ENCODE measurements at places on chromosomes 1 and 21.

- no peaks in the 10 kb centered on the region for H3K4me1 ChIP-seq
- no peaks in the 10 kb centered on the region for H3K36me3 ChIP-seq
- H3K4me3 ChIP-seq: no peak overlapping the region
- no peak overlapping the region for H3K27ac ChIP-seq
Measured at GRCh38 chr1:30787856-30788495, 30.4 kb upstream of the LAPTM5 start.

DNA sequence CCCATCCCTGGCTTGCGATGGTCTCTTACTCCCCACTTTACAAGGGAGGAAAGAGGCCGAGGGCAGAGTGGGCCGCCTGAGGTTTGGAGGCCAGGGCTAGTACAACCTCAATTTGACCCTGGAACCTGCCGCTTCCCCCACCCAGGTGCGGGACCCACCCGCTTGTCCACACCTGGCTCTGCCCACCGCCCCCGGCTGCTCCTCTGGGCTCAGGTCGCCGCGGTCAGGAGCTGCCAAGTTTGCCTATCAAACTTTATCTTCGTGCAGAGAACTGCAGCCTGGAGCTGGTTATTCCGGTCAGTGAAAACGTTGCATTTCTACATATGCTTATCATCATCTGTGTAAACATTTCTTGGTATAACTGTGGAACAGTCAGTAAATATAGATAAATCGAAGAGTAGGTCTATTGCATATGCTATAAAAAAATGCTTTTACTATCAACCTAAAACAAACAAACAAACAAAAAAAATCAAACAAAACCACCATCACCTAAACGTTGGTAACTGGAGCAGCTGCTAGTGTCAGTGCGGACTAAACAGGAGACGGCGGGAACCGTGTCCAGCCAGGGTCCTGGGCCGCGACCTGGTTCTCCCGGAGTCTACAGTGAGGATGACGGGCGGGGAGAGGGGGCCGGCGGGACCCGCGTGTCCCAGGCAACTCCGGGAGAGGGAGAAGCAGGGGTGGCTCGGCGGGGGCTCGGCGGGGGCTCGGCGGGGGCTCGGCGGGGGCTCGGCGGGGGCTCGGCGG lies 906 bp upstream of the ADARB1 start:
- peak overlapping the region; percentile 84 for H3K27ac ChIP-seq
- no peaks in the 10 kb centered on the region for H3K36me3 ChIP-seq
- H3K27me3 ChIP-seq: no peaks in the 10 kb centered on the region
- peaks cover 33% of the 10 kb centered on the region for H3K4me1 ChIP-seq
- no peak for DNase-seq

GRCh38 chr1:40312238-40313205 lies 4.6 kb downstream of the COL9A2 start:
- no peaks in the 10 kb centered on the region for H3K36me3 ChIP-seq
- no peak overlapping the region for H3K27ac ChIP-seq
- H3K4me1 ChIP-seq: no peaks in the 10 kb centered on the region
- H3K4me3 ChIP-seq: no peak overlapping the region
- H3K27me3 ChIP-seq: no peaks in the 10 kb centered on the region
- DNase-seq: no peak

- H3K27ac ChIP-seq: no peak overlapping the region
- no peaks in the 10 kb centered on the region for H3K4me1 ChIP-seq
- no peaks in the 10 kb centered on the region for H3K36me3 ChIP-seq
- no peak overlapping the region for H3K4me3 ChIP-seq
- DNase-seq: no peak
Measured at GRCh38 chr21:26280775-26281174, 110.2 kb upstream of the APP start.

DNA sequence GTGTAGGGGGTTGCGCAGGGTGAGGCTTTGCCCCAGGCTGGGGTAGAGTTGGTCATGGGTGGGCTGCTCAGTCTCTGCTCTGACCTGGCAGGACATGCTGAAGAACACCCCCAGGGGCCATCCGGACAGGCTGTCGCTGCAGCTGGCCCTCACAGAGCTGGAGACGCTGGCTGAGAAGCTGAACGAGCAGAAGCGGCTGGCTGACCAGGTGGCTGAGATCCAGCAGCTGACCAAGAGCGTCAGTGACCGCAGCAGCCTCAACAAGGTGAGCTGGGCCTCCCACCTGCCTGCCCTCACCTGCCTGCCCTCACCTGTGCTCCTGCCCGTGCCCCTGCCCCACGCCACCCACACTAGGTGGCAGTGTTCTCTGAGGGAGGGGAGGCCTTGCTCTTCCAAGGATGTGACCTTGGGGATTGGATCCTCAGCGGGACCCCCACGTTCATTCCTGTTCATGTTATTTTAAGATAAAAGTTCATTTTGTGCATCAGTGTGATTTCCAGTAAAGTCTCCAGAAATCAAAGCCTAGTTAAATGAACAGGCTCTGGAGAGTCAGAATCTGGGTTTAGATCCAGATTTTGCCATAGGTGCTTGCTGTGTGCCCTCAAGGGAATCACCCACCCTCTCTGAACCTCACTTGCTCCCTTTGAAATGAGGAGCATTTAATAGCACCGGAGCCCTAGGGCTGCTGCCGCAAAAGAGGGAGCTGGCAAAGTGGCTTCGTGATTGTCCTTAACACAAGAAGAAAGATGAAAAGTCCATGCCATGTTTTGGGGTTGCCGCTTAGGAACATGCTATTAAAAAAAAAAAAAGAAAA lies 87.9 kb downstream of the ARHGEF10L start:
- H3K27ac ChIP-seq: peak overlapping the region; percentile 96
- no peak for DNase-seq
- H3K27me3 ChIP-seq: no peaks in the 10 kb centered on the region
- no peaks in the 10 kb centered on the region for H3K4me1 ChIP-seq
- no peak overlapping the region for H3K4me3 ChIP-seq
- H3K36me3 ChIP-seq: peaks cover 62% of the 10 kb centered on the region

DNA sequence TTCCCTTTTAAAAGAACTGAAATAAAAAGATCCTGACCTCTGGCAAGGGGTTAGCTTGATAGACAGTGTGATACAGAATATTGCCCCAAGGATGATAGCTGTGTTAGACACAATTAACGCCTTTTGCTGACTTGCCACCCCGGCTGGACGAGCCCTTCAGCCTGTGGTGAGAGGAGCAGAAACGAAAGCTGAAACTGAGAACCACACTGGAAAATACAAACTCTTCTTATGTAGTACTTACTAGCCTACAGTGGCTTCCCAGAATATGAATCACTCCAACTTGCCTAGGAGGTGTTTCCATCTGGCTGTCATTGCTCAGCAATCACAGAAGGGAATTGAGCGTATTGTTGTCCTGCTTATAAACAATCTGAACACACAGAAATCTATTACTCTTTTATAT lies 22.9 kb downstream of the SAMSN1 start:
- H3K4me1 ChIP-seq: no peaks in the 10 kb centered on the region
- H3K36me3 ChIP-seq: no peaks in the 10 kb centered on the region
- no peak overlapping the region for H3K4me3 ChIP-seq
- H3K27ac ChIP-seq: no peak overlapping the region
- DNase-seq: no peak
- H3K27me3 ChIP-seq: no peaks in the 10 kb centered on the region

DNA sequence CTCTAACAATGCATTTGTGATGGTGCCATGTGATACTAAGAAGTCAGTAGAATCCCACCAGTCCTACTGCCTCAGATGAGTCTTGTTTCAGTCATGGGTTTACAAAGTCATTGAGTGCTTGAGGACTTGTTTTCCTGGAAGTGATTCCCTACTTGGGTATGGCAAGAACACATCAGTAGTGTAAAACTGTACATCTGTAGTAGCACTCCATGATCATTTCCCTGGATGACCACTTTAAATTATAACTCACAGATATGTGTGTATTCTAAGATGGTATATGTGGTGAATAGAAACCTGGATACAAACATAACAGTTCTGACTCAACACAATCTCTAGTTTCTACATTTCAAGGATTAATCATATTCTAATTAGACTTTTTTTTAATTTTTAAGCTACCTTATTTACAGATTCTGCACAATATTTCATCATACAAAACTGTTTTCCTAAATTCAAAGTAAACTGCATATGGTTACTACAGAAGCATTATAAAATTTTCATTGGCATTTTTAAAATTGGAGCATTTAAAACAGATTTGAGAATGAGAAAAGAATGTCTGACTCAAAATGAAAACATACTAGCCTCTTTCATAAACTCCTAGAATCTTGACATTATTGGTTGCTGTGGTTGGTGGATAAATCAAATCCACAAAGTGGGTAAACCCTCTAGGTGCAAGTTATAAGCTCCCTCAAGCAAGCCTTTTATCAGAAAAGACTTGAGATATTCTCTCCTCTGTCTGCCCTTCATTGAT lies 6.8 kb upstream of the PSMG1 start:
- H3K4me3 ChIP-seq: no peak overlapping the region
- H3K27ac ChIP-seq: no peak overlapping the region
- H3K4me1 ChIP-seq: peaks cover 19% of the 10 kb centered on the region
- no peak for DNase-seq

DNA sequence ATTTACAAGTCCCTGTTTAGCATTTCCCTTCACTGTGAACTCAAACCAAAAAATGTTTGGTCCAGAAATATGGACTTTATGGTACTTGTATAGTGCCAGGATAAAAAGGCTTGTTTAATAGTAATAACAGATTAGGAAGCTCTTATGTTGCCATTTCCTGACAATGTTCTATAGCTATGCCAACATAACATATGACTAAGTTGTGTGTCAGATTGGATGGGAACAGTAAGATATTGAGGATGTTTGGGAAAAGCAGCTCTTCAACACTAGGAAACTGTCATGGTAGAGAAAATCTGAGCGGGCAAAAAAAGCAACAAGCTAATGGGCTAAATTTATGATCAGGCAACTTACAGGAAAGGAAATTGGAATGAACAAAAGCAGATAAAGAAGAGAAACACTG lies 287.1 kb upstream of the ADGRL4 start:
- no peaks in the 10 kb centered on the region for H3K36me3 ChIP-seq
- DNase-seq: no peak
- H3K4me3 ChIP-seq: no peak overlapping the region
- H3K4me1 ChIP-seq: peaks cover 33% of the 10 kb centered on the region

DNA sequence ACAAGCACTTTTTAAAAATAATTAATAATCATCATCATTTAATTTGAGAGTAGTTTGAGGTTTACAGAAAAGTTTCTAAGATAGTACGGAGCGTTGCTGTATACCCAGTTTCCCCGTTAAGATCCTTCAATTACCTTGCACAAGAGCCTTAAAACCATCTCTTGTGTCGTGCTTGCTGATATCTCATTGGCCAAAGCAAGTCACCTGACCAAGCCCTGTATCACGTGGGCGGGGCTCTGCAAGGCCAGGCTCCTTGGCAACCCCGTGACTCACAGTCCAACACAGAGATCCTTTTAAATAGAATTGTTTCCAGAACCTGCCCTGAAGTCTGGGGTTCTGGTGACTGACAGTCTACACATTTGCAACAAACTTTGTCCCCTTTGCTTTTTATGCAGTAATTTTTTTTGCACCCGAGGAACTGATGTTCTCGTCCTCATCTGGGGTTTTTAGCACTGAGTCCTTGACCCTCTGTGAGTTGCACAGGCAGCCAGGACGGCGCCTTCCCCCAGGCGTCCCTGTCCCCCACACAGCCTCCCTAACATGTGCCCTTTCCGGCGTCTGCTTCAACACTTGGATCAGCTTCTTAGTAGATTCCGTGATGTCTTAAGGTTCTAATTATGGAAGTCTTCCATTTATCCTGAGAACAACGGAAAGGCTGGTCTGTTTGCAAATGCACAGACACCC lies 183.3 kb upstream of the TMEM51 start:
- H3K27me3 ChIP-seq: no peaks in the 10 kb centered on the region
- peak; percentile 93 for DNase-seq
- peak overlapping the region; percentile 17 for H3K4me3 ChIP-seq
- H3K4me1 ChIP-seq: peaks cover 52% of the 10 kb centered on the region

DNA sequence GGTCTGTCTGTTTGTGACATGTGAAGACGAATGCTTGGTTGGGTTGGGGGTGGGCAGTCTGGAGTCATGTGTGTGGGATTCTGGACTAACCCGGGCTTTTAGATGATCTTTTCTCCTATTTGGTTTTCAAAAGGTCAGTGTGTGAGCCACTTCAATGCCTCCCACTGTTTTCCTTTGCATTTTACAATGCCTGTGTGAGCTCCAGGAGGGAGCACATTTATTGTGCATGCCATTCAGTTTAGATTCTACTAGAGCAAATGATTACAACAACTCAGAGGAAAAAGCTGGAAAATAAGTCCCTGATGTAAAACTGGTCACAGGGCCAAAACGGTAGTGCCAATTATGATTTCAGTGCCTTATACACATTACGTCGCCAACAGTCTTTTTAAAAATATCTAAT lies 90.9 kb downstream of the LYPLAL1 start:
- DNase-seq: no peak
- H3K27me3 ChIP-seq: no peaks in the 10 kb centered on the region
- no peak overlapping the region for H3K27ac ChIP-seq
- H3K4me3 ChIP-seq: no peak overlapping the region
- H3K4me1 ChIP-seq: peaks cover 8% of the 10 kb centered on the region

- no peaks in the 10 kb centered on the region for H3K36me3 ChIP-seq
- H3K4me3 ChIP-seq: no peak overlapping the region
- no peak overlapping the region for H3K27ac ChIP-seq
- H3K27me3 ChIP-seq: no peaks in the 10 kb centered on the region
Measured at GRCh38 chr1:186775881-186776560, 52.7 kb upstream of the PLA2G4A start.

DNA sequence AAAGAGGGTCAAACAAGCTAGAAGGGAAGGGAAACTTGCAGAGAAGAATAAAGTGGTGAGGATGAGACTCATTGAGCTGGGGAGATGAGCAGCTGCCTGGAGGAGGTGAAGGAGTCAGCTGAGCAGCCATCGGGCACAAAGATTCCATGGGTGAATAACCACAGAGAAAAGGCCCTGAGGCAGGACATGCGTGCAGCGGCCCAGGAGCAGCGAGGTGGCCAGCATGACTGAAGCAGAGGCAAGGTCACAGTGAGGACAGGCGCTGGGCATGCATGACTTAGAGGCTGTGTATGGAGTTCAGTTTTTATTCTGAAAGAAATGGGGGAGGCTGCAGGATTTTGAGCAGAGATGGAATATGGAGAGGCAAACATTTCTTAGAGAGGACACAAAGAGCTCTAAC lies 24.9 kb downstream of the OLFML2B start:
- H3K27ac ChIP-seq: no peak overlapping the region
- peaks cover 13% of the 10 kb centered on the region for H3K4me1 ChIP-seq

GRCh38 chr1:223222377-223222776 lies 79.3 kb upstream of the TLR5 start:
- H3K36me3 ChIP-seq: no peaks in the 10 kb centered on the region
- no peak overlapping the region for H3K4me3 ChIP-seq
- H3K27ac ChIP-seq: no peak overlapping the region
- no peaks in the 10 kb centered on the region for H3K4me1 ChIP-seq

- H3K27me3 ChIP-seq: no peaks in the 10 kb centered on the region
- no peak overlapping the region for H3K27ac ChIP-seq
- H3K36me3 ChIP-seq: no peaks in the 10 kb centered on the region
- H3K4me3 ChIP-seq: no peak overlapping the region
Measured at GRCh38 chr1:202462342-202463076, 114.0 kb downstream of the PPP1R12B start.

GRCh38 chr21:34243562-34243961 lies 120.2 kb upstream of the KCNE2 start:
- no peak overlapping the region for H3K27ac ChIP-seq
- no peaks in the 10 kb centered on the region for H3K36me3 ChIP-seq
- no peaks in the 10 kb centered on the region for H3K4me1 ChIP-seq
- H3K27me3 ChIP-seq: no peaks in the 10 kb centered on the region
- no peak overlapping the region for H3K4me3 ChIP-seq

GRCh38 chr1:154869351-154870114 lies 548 bp downstream of the KCNN3 start:
- H3K4me3 ChIP-seq: peak overlapping the region; percentile 42
- H3K27ac ChIP-seq: no peak overlapping the region
- H3K4me1 ChIP-seq: peaks cover 36% of the 10 kb centered on the region
- no peaks in the 10 kb centered on the region for H3K36me3 ChIP-seq
- H3K27me3 ChIP-seq: peaks cover 50% of the 10 kb centered on the region

Data from tibial artery (tissue), 4 donors.